ENCODE measurements at places on chromosomes 5 and 9.

GRCh38 chr9:115628426-115628825 is 510.5 kb upstream of the TNC start:
- no peak for DNase-seq

DNA sequence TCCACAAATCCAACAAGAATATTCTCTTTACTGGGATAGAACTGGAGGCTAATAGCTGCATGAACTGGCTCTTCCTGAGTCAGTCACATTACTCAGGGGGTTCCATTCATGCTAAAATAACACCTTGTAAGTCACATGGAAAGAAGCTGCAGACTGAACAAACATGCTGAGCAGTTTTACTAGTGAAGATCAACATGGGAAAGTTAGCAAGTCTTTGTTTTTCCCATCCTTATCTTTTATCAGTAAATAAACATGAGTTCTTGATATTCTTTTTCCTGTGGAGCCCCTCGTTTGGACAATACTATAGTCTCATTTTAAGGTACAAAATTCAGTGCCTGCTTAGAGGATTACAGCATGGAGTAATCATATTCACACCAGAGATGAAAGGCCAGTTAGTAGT is 43.7 kb upstream of the TEK start:
- DNase-seq = no peak

- DNase-seq = no peak
Measured at GRCh38 chr9:128383791-128384190, 12.6 kb downstream of the URM1 start.

- no peak for DNase-seq
Measured at GRCh38 chr5:157484768-157485167, 24.8 kb downstream of the NIPAL4 start.

- DNase-seq = no peak
Measured at GRCh38 chr5:116575326-116576052, 866 bp upstream of the SEMA6A start.

GRCh38 chr9:127424676-127424999 is 456 bp downstream of the ZNF79 start:
- peak; percentile 16 for DNase-seq

- DNase-seq = no peak
Measured at GRCh38 chr9:89874351-89875321, 269.8 kb downstream of the GADD45G start.

DNA sequence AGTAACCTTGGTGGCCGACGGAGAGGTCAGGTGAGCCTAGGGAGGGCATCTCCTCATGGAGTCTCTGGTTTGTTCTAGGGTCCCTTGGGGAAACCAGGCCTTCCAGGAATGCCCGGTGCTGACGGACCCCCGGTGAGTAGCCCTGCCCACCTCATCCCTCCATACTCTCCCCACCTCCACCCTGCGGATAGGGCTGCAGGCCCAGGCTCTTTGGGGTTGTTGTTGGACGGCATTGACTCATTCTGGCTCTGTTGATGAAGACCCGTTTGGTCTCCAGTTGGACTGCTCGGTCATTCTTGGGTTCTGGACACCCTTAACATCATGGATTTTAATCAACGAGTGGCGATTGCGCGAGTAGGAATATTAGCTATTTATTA is 112.3 kb upstream of the FCN2 start:
- no peak for DNase-seq

DNA sequence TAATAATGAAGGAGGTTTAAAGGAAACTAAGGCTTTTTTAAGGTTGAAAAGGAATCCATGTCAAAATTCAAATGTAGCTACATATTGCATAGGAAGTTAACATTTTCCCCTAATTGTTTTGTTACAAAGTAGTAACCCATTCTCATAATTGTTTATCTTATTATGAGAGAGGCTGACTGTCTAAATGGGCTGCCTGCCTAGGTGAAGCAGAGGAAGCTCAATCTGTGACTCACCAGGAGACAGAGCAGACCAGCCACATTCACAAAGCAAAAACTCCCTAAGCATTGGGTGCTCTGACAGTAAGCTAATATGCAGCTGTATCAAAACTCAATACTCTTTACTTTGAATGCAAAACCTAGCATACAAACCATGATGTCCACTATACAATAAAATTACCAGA is 208.5 kb downstream of the ROR2 start:
- DNase-seq = no peak

DNA sequence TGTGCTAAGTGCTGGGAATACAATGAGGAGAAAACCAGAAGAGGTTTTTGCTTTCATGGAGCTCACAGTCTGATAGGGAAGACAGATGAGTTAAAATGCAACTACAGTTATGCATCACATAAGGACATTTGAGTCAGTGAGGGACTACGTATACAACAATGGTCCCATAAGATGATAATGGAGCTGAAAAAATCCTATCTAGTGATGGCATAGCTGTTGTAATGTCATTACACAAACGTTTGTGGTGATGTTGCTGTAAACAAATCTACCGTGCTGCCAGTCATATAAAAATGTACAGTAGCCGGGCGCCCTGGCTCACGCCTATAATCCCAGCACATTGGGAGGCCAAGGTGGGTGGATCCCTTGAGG is 110.1 kb upstream of the RAD23B start:
- no peak for DNase-seq

- DNase-seq = no peak
Measured at GRCh38 chr5:7395432-7395946, 449 bp upstream of the ADCY2 start.

GRCh38 chr5:72543365-72543764 is 36.2 kb upstream of the ZNF366 start:
- DNase-seq = no peak

GRCh38 chr9:107119735-107120134 is 163.3 kb upstream of the RAD23B start:
- DNase-seq = no peak

GRCh38 chr9:130532426-130533080 is 46.8 kb upstream of the FUBP3 start:
- DNase-seq = no peak

- DNase-seq = no peak
Measured at GRCh38 chr5:7690557-7690956, 160.4 kb downstream of the CFAP90 start.

DNA sequence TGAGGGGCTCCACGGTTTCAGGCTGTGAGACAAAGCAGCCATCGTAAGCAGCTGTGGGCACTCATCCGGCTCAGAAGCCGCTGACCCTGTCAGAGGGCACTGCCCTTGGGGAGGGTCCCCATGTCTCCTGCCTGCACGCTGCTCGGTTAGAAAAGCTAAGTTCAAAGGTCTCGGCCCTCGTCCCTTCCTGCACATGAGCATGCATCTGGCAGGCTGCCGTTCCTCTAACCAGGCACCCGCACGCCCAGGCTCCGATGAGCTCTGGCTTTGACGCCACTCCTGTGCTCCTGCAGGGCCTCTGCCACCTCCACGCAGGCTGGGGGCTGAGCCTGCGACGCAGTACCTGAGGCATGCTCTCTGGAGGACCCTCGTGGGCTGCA is 51.3 kb downstream of the NKD2 start:
- DNase-seq = no peak

GRCh38 chr9:131264231-131264630 is 12.1 kb downstream of the FAM78A start:
- DNase-seq = peak; percentile 40

DNA sequence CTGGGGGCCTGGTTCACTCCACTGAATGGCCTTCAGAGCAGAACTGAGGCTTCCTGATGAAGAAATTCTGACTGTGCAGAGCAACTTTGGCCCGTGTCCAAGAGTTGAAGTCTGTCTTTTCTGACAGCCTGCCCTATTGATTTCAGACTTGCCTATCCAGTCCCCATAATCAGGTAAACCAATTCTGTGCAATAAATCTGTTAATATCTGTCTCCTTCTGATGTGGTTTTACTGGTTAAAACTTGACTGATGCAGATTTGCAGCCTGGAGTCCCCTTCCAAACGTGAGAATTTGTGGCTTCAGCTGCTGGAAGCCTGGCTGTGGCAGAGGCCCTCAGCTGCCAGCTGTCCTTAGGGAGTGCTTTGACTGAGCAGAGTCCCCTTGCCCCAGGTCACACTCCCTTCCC is 283.9 kb upstream of the ANKRD55 start:
- no peak for DNase-seq

DNA sequence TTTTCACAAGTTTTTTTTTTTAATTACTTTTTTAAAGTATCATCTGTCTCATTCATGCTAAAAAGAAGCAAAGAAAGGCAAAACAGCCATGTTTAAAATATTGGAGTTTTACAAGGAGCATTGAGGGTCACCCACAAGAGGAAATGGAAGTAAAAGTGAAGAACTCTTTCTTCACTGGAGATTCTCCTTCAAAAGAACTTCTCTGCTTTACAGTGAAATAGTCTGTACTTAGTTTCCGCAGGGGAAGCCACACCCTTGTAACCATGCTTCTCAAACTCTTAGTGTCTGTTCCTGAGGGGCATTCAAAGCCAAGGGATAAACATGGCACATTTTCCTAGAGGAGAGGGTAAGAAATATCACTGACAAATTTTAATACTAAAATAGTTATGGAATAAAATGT is 8.6 kb downstream of the C9orf72 start:
- DNase-seq = no peak

Measured in T-cell (primary cell).